AG04450 (cell line): ENCODE measurements at places on chromosomes 6 and 20. TPM values are rescaled to one million over a fixed set of nuclear protein-coding genes. Genes with fewer than 3 reads are reported as not detected.

DNA sequence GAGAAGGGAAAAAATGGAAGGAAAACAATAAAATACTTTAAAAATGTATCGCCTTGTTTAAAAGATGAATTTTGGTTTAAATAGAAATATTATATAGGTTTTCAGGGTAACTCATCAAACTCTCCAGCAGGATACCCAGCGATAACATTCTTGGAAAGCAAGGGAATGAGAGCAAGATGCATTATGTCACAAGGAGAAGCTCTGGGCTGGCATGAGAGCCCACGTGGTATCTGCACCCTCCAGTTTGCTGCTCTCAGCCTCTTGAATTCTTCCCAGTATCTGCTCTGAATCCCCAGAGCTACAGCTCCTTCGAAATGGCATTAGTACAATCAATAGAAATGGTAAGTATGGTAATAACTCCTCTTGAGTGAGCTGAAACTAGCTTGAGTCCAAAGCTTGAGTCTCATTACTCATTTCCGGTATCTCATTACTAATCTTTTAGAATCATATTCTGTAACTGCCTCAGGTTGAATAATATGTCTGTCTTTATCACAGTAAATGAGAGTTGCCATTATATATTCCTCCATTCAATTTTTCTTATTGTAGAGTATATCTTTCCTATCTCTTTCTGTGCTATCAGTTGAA, 4.9 kb upstream of the TMEM242 start:
- DNase-seq: no peak

DNA sequence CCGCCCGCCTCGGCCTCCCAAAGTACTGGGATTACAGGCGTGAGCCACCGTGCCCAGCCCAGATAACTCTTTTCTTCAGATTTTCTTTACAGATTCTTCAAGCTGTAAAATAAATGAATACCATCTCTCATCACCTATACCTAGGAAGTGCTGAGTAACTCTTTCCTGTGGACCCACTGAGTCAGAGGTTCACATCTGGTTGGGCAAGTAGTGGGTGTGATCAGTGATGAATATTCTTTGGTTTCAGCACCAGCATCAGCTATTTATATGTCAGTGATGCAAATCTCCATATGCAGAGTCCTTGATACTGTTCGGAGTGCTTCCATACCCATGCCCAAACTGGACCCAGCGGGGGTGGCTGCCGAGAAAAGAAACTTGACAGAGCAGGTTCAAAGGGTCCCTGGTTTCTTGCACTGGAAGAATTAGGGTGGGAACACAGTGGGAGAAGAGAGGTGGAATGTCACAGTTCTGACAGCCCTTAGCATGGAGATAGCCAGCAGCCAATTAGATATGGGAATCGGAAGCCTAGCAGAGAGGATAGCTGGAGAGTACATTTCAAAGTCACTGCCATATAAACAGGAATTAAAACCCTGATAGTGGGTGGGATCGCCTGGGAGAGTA, 64.9 kb upstream of the DDR1 start:
- no peak for DNase-seq

GRCh38 chr6:143952947-143953701, 54.9 kb downstream of the PLAGL1 start:
- no peak for DNase-seq

GRCh38 chr20:32796981-32797451, 22.7 kb upstream of the MAPRE1 start:
- DNase-seq: peak; percentile 10

- DNase-seq: no peak
Measured at GRCh38 chr20:53016534-53017042, 44.4 kb downstream of the TSHZ2 start.

DNA sequence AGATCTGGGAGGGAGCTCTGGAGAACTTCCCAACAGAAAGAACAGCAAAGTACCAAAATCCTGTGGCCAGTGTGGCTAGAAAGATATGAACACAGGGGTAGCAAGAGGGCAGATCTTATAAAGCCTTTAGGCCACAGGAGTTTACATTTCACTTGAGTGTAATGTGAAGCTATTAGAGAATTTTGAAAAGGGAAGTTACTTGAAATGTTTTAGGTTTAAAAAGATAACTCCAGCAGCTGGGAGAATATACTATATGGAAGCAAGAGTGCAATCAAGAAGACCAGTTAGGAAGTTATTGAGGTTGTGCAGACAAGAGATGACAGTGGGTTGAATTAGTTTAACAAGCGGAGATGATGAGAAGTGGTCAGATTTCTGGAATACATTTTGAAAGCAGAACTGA, 7.9 kb downstream of the SUPT3H start:
- DNase-seq: no peak

DNA sequence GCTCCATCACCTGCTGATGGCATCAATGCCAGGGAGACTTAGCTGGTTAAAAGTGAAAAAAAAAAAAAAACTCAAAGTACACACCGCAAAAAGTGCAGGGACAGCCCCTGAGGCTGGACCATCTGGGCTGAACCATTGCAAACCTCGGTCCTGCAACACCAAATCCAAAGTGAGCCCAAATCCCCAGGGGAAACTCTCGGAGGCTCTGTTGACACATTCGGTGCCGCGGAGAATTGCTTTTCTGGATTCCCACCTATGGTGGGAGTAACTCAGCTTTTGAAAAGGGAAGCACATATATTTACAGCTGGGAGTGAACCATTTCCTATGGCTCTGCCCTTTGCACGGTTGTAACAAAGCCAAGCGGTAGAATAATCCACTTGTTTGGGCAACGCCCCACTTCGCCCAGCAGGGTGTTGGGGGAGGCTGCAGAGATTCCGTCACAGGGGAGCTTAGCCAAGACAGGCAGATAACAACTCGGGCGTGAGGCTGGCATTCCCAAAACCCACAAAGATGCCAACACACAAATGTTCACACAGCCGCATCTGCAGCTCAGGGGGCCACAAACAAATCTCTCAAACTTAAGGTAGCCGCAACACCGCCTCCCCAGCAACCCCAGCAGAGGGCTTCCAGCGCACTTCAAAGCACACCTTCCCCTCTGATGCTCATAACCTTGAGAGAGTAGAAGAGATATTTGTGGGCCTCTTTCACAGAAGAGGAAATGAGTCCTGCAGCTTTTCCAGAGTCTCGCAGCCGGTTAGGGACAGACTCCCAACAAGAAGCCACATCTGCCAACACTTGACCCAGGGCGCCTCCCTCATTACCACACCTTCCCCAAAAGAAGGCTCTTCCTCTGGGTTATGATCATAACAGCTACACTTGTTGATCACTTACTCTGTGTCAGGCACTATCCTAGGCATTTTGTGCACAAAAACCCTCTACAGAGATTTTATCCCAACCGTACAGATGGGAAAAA, 11.4 kb downstream of the ZC3H12D start:
- DNase-seq: no peak

DNA sequence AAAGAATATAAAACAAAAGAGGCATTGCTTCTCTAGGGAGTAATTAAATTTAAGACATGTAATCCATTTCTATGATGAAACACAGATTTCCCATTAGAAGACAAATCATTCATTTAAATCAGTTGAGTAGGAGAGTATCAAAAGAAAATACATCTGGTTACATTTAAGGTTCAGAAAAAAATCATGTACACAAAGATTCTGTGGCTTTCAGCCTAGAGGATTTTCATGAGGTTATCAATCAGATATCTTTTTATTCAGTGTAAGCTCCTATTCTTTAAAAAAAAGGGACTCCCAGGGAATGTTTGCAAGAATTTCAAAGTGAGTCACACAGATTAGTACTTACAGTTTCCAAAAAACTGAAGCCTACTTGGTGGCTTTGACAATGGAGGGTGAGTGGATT, 24.9 kb downstream of the COL21A1 start:
- DNase-seq: no peak

- DNase-seq: no peak
Measured at GRCh38 chr6:129292836-129293235, 409.9 kb downstream of the LAMA2 start.

DNA sequence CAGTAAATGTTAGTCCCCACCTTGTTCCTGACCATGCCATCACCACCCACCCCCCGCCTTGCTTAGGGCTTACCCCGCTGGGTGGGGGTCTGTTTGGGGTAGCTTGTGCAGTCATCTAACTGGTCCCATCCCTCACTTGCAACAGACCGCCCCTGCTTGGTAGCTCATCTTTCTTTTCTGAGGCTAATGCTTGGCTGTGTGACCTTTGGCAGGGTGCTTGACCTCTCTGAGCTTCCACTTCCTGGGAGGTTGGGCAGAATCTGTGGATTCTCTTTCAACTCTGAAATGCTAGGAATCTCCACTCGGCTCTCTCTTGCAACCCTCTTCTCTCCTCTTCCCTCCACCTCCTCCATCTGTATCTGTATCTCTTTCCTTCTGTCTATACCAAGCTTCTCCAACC, 70.4 kb downstream of the SLC2A10 start:
- DNase-seq: no peak

GRCh38 chr6:133047065-133047665, 194.0 kb upstream of the EYA4 start:
- DNase-seq: no peak

DNA sequence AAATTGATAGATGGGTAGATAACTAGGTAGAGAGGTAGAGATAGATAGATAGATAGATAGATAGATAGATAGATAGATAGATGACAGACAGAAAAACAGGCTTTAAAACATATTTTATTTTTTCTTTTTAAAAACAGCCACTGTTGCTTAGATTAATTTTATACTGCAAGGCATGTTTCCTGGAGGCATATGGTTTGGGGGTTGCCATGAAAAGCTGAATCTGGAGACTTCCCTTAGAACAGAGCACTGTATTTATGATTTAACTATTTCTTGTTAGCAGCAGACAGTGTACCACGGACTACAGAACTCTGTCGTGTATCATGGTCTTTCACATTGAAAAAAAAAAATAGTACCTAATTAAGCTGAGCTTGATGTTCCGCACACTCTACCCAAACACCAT, 38.8 kb downstream of the METTL24 start:
- no peak for DNase-seq

GRCh38 chr20:50673466-50674137, 17.7 kb downstream of the RIPOR3 start:
- DNase-seq: no peak

GRCh38 chr6:109009962-109010704, 84.5 kb downstream of the SESN1 start:
- no peak for DNase-seq

The TFAP2D gene
- polyA plus RNA-seq: not detected in 2 replicates

The HFE gene
- 19.5 and 21.4 TPM in 2 replicates for polyA plus RNA-seq

The ITCH gene
- 20.3 and 23.2 TPM in 2 replicates for polyA plus RNA-seq

The PTK7 gene
- polyA plus RNA-seq: 146 and 179 TPM in 2 replicates

The PAK5 gene
- not detected in 2 replicates for polyA plus RNA-seq

The LY6G6D gene
- polyA plus RNA-seq: not detected in 2 replicates

The C6orf89 gene
- polyA plus RNA-seq: 59.7 and 60.4 TPM in 2 replicates
